GM12891 (cell line): ENCODE measurements at places on chromosomes 2 and 18.

- DNase-seq, result no peak
Measured at GRCh38 chr2:106094131-106094841, 99.8 kb downstream of the UXS1 start.

GRCh38 chr2:18639756-18640453 lies 50.5 kb upstream of the NT5C1B start:
- DNase-seq, result no peak

DNA sequence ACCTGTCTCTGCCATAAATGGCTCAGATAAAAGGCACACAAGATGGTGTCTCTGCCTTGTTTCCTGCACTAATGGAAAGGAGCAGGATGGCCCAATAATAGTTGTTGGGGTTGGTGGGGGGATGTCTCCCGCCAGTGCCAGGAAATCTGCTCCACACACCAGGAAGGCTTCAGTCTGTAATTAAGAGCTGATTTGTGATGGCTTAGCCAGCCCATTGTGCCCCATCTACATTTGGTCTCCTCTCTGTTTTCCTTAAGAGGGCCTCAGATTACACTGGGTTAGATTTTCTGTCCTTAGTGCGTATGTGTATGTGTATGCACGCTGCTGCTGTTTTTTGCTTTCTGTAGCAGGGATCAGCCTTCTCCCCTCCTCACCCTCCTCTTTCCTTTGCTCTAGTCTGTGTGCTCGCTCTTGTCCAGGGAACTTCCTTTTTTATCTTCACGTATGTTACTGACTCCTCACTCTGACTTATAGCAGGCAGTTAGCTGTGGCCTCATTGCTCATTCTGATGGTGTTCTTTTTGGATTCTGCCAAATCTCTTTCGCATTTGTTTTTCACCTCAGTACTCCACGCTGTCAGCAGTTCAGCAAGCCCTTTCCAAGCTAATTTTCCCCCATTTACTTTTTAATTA lies 33.4 kb upstream of the MGAT5 start:
- no peak for DNase-seq

DNA sequence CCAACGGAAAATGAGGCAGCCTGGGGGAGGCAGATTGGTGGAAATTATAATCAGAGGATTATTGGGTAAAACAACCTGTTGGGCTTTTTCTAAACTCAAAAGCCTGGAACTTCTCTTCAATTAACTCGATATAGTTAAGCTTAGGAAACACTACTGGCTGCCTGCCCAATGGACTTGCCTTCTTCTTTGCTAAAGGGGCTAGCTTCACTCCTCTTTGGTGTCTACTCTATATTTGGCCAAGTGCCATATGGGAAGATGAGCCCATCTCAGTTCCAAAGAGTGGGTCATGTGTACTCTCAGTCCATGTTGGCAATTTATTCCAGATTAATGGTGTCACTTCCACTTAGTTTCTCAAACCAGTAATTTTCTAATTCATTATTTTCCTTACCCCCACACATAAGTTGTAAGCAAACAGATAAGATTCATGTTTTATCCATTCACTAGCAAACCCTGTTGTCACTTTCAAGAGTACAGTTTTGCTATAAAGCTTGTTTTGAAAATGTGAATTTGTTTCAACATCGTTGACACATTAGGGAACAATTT lies 34.3 kb downstream of the DARS1 start:
- DNase-seq, result no peak
